ENCODE measurements at places on chromosomes 6 and 20.

GRCh38 chr20:12252793-12253192 lies 335.1 kb downstream of the BTBD3 start:
- DNase-seq, result no peak

DNA sequence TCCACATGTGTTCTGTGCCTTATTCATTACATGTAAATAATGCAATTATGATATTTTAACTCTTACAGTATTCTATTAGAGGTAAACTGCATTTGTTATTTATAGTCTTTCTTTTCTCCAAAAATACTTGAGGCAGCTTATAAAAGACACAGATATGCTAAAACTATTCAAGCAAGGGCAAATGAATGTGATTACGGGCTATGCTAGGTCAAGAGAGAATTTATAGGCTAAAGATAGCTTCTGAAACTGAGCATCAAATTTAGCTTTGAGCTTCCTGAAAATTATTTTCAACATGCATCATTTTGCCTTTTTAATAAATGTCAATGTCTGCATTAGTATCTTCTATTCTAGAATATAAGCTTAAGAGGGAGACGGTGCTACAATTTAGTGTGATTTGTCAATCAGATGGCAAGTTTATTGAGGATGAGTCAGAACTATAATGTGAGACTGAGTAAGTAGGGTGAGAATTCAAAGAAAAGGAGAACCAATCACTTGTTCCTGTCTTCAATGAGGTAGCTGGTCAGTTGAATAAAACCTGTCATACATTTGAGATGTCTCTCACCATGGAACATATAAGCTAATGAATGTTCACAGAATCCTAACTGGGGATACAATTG lies 669.4 kb upstream of the CITED2 start:
- no peak for DNase-seq

- DNase-seq, result no peak
Observed at GRCh38 chr6:158707821-158708195, 58.0 kb downstream of the SYTL3 start.

GRCh38 chr20:45372646-45373352 lies 5.3 kb downstream of the TP53TG5 start:
- no peak for DNase-seq

GRCh38 chr20:23095499-23095898 lies 9.4 kb upstream of the CD93 start:
- no peak for DNase-seq

GRCh38 chr6:44956396-44956795 lies 371.7 kb upstream of the RUNX2 start:
- no peak for DNase-seq

- no peak for DNase-seq
Observed at GRCh38 chr6:155247618-155248007, 16.2 kb upstream of the CLDN20 start.

- no peak for DNase-seq
Observed at GRCh38 chr6:4355241-4355640, 219.9 kb upstream of the ECI2 start.

GRCh38 chr6:141153563-141153962 lies 979.2 kb upstream of the GJE1 start:
- DNase-seq, result no peak

GRCh38 chr20:2914160-2914559 lies 40.9 kb downstream of the PTPRA start:
- no peak for DNase-seq

DNA sequence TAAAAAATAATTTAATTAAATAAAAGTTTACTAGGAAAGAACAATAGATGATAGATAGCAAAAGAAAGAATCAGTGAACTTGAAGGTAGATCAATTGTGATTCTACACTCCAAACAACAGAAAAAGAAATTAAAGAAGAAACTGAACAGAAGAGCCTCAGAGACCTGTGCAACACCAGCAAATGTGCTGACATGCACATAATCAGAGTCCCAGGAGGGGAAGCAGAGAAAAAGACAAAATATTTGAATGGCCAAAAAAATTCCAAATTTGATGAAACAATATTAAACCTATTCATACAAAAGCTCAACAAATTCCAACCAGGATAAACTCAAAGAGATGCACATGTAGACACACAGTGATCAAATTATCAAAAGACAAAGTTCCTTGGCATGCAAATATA lies 267.5 kb upstream of the OPRM1 start:
- DNase-seq, result no peak

GRCh38 chr6:67391955-67392354 lies 1243.1 kb upstream of the ADGRB3 start:
- no peak for DNase-seq

GRCh38 chr6:141326426-141326825 lies 806.3 kb upstream of the GJE1 start:
- no peak for DNase-seq

- no peak for DNase-seq
Observed at GRCh38 chr6:105278813-105279212, 99.0 kb upstream of the POPDC3 start.

- no peak for DNase-seq
Observed at GRCh38 chr6:43229803-43230620, 731 bp upstream of the DNPH1 start.

GRCh38 chr20:49507741-49508434 lies 25.4 kb upstream of the KCNB1 start:
- DNase-seq, result no peak

DNA sequence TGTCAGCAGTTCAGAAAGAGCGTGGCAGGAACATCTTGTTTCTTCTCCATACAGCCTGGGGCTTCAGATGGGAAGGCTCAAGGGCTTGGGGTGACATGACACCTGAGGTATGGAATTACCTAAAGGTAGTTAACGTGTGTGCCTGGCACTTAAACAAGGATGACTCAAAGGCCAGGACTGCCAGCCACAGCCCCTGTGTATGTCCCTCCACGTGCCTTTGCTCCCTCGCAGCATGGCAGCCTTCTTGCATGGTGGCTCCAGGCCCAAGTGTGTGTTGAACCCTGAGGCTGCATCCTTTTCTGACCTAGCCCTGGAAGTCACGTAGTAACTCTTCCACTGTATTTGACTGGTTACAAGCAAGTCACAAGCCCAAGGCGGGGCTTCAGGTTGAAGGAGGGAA lies 33.6 kb upstream of the MYL9 start:
- no peak for DNase-seq

- no peak for DNase-seq
Observed at GRCh38 chr6:49675816-49676215, 37.5 kb downstream of the CRISP2 start.

- no peak for DNase-seq
Observed at GRCh38 chr6:156658966-156659821, 118.0 kb upstream of the ARID1B start.

GRCh38 chr20:53613748-53614147 lies 20.1 kb upstream of the ZNF217 start:
- DNase-seq, result no peak

DNA sequence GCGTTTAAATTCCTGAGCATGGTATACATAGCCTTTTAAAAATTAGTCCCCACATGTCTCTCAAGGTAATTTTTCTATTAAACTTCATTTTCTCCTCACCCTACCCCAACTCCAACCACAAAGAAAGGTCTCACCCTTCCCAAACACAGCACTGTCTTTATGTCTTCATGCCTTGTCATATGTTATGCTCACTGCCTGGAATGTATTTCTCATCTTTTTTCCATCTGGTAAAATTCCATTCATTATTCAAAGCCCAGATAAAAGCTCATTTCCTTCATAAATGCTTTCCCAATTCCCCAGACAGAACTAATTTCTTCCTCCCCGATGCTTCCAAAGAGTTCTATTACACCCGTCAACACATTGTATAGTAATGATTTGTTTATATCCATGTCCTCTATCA lies 302.0 kb downstream of the ALDH8A1 start:
- DNase-seq, result no peak

DNA sequence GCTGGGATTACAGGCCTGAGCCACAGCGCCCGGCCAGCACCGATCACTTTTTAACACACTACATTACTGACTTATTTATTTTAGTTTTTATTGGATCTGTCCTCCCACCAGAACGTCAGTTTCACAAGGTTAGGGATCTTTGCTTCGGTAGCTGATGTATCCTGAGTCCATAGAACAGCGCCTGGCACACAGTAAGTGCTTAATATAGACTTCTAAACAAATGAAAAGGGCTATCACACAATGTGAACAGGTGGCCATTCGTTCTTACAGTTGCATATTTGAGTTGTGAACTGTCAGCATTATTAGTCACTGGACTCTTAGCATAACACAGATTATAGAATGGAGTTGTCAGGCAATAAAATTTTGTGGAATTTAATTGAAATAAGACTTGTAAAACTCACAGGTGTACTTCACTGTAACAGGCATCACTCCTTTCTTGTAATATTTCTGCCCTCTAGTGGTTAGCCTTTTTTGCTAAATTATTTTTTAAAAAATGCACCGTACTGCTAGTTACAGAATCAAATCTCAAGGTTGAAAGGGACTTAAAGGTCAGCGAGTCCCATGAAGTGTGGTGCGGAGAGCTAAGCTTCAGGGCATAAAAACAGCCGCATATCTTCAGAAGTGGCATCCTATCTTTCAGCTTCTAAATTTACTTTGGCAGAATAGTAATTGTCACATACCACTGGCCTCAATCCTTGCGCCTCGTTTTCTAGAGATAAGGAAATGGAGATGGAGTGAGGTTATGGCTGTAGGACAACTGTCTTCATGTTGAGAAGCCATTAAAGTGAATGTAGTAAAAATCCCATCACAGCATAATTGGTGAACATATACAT lies 3.4 kb upstream of the TBC1D7 start:
- peak; percentile 26 for DNase-seq
